ENCODE measurements at places on chromosomes 7 and 10. TPM values are rescaled to one million over a fixed set of nuclear protein-coding genes. Genes with fewer than 3 reads are reported as not detected.
A peak's percentile ranks its signal among the peaks of the same experiment; 100 is the strongest.

Gene SEMA3E
- total RNA-seq: 0.12 TPM

Gene SNX8
- total RNA-seq: 16.7 TPM

Gene MICU1
- total RNA-seq: 37.6 TPM

Gene LLCFC1
- total RNA-seq: not detected

Gene ZNF12
- total RNA-seq: 15.5 TPM

DNA sequence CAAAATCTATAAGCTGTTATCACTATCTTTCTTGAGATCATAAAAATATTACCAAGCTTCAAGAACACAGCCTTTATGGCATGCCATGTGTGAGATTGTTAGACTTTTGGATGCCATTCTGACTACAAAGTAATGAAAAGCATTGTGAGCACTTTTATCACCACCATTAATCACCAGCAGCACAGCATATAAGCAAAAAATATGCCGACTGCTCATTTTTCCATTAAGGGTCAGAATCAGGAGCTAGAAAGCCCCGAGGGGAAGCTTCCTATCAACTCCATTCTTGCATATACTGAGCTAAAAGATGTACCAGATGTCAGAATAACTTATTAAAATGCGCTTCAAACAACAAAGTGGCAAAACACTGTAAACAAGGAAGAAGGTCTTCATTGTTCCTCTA lies 114.3 kb downstream of the LMBR1 start:
- DNase-seq: no peak

DNA sequence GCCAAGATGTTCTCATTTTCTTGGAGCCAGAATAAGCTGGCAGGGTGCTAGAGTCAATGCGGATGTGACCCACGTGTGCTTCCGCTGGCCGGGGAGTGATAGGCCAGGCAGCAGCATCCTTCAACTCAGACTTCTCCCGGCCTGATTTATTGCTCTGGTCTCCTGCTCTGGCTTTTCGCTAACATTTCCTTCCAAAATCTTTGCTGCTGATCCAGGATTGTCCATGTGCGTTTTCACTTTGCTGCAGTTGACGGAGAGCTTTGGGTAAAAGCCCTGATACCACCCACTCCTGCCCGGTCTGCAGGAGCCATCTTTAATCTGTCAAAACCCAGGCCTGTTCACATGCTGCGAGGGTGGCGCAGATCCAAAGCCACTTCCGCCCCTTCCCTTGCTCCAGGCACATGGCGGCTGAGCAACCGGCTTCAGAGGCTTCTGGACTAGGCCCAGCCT lies 106.8 kb downstream of the CYP26A1 start:
- DNase-seq: peak; percentile 58

DNA sequence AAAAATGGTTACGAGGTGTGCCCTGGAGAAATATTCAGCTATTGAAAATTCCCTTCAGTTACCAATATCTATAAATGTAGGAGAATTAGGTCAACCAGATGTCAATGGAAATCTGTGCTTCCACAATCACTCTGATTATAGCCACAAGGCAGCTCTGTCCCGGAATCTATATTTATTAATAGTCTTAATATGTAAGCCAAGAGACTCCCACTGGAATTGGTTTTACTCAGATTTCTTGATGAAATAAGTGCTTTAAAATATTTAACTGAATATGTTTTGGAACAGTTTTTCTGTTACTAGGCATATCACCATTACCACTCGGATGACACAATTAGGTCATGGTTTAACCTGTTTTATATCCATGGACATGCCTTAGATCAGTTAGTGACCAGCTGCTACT lies 169.6 kb downstream of the POM121L12 start:
- DNase-seq: no peak

DNA sequence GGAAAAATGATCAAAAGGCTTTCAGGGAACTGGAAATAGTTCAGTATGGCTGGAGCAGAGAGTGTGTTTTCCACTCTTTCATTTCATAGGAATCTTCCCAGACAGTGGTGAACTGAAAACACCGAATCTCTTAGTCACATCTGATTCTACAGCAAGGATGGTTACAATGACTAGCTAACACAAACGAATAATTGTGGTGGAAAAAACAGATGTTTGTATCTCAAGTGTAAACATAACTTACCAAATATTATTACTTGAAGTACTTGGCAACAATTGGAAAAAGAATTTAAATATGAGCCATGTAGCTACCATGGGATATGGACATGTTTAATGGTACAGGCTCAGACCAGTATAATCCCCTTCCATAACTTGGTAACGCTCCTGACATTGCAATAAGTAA lies 21.1 kb upstream of the BPGM start:
- no peak for DNase-seq

- no peak for DNase-seq
Observed at GRCh38 chr7:146262527-146262926, 145.9 kb downstream of the CNTNAP2 start.

DNA sequence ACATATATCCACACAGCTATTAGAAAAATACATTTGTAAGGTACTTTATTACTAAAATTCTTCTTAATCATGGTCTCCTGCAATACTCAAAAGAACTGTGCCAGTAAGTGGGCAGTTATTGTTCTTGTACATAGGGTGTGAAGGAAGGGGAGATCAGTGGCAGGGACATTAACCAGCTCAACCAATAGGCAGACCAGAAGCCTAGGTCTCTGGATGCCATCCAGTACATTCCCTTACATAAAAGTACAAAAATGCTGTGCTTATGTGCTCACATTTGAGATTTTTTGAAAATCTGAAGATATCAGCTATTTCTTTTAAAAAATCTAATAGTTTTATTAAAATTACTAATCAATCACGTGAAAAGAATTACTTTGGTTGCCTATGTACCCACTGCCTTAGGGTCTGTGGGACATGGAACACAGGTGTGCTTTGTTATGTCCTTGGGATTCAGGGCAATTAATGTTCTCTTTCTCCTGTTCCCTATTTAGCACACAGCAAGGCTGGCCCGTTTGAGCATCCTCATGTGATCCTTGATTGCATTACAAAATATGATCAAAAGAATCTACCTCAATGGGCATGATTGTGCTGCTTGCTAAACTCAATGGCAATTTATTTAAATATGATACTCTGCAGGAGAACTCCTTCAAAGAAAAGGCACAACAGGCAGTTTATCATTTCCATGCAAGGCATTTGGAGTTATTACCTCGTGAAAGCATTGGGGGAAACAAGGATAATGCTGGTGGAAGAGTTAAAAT lies 22.7 kb downstream of the TWIST1 start:
- DNase-seq: no peak

DNA sequence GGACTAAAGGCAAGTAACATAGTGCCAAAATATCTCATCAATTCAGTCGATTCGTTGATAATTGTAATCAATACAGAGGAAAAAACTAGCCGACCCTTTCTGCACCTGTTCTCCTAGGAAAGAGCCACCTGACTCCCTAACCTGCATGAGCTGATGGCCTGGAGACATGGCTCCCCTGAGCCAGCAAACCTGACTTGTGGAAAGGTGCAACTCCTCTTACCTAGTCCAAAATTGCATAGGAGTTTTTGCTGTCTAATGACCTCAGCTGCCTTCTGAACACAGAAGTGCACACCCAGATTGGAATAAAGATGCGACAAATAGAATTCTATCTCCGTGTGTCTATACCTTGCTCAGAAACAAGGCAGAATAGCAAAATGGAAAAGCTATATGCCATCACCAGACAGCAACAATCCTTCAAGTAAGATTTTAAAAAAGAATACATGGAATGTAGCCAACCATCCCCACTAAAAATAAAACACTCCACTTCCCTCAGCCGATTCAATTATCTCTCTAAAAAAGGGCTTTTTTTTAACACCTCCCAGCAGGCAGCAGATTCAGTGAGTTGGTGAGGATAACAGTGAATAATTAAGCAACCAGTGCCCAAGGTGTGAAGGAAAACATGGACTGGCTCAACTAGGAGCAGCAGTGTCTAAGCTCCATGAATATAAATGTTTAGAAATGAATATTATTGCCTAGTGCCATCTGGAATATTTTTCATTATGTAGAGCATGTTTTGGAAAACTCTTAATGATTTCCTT lies 26.6 kb upstream of the LMTK2 start:
- no peak for DNase-seq
